Activated T-helper 1 cell treated with anti-CD3 and anti-CD28 coated beads, Interleukin-12 subunit alpha, Interleukin-12 subunit beta, Interleukin-2, Interleukin-4 antibody, amounts not matched to agents 30 ng/mL and 10 ng/mL and 1 ng/mL, durations not matched to agents 14 hours and 24 hours and 36 hours (primary cell): ENCODE measurements at places on chromosomes 7 and 10.

DNA sequence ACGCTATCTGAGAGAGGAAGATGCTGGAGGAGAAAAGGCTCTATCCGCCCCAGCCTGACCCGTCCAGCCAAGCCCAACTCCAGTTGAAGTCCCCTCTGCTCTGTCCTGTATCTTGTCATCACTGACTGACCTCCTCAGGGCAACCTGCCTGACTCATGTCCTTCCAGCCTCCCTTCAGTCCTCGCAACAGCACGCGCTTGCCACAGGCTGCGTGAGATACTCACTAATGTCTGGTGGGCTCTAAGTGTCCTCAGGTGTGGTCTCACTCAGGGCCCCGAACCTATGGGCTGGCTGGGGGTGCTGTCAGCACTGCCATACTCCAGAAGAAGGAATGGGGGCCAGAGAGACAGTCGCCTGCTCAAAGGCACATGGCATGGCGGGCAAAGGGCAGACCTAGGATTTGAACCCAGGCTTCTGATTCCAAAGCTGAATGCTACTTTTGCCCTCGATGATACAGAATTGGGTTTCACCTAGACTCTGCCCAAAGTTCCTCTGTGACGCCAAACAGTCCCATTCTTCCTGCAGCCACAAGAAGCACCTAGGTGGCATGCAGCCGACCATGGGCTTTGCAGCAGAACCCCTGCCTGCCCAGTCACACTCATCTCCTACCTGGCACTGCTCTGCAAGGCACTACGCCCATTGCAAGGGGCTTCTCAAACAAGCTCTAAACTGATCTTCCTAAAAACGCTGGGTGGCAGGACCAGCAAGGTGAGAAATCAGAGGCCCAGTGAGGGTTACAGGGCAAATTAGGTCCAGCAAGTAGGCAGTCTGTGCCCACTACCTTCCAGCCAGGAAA is 8.5 kb downstream of the FAM53B start:
- DNase-seq = no peak

GRCh38 chr10:94992811-94993210 is 54.4 kb downstream of the CYP2C9 start:
- DNase-seq = no peak

DNA sequence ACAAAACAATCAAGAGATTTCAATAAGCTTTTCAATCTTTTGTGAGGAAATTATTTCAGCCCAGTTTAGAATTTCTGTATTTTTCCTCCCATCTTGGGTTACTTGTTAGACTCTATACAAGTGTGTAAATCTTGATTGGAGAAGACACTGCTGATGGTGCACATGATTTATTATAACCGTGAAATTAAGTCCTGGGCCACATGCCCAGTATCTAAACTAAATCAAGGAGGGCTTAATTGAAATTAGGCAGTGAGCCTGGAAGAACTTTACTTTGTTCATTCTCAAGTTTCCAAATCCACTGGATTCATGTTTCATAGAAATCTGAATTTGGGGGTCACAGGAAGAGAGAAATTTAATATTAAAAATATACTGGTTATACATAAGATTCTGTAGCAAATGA is 44.5 kb downstream of the CSTF2T start:
- no peak for DNase-seq

DNA sequence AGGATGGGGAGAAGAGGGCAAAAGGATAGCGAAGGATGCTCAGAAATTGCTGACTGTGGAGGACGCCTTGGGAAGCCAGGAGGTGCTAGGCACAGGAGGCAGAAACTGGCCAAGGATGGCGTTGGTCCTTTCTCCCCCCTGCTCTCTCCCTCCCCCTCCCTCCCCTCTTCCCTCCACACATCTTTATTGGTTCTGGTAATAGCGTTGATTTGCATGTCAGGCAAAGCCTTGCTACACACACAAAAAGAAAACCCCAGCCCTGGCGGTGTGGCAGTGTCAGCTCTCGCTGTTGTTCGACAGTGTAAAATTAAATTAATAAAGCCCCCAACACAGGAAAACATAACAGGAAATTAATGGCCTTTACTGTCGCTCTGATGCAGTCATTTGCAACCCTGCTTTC is 47.2 kb downstream of the PAX2 start:
- DNase-seq = no peak

DNA sequence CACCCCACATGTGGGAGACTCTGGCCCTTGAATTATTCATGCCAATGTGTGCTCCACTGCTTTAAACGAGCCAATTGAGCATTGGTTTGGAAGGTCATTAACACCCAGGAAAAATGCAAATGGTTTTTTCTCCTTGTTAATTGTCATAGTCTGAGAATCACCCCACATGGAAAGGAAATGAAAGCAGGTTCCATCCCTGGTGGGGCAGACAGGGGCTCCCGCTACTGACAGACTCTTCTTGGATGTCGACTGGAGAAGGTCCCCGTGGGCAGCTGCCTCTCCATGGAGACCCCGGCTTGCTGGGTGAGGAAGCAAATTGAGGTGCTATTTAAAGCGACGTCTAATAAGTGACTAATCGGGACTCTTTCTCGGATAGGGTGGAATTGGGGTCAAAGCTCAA is 32.0 kb upstream of the EN2 start:
- DNase-seq = no peak

- no peak for DNase-seq
These were observed 191.8 kb upstream of the AOAH start for GRCh38 chr7:36916116-36916515.

DNA sequence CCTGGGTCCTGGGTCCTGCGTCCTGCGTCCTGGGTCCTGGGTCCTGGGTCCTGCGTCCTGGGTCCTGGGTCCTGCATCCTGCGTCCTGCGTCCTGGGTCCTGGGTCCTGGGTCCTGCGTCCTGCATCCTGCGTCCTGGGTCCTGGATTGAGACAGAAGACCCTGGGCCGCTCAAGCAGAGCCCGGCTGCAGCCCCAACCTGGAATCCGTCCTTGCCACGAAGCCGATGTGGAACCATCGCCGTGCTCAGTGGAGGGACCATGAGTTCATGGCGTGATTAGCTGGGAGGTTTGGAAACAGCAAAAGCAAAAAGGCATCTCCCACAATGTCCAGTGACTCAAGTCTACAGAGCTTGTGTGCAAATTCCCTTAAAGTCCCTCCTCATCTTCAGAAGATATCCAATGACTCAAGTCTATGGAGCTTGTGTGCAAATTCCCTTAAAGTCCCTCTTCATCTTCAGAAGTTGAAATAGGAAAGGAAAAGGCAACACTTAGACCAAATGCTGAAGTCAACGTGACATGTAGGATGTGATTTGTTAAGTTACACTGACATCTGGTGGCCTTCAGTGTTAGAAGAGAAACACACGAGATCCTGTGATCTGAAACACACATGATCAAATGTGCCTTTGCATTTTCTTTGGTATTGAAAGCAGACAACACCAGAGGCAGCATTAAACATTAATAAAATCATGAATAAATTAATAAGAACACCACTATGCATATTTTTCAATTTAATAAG is 179.9 kb downstream of the PTPRN2 start:
- DNase-seq = no peak

DNA sequence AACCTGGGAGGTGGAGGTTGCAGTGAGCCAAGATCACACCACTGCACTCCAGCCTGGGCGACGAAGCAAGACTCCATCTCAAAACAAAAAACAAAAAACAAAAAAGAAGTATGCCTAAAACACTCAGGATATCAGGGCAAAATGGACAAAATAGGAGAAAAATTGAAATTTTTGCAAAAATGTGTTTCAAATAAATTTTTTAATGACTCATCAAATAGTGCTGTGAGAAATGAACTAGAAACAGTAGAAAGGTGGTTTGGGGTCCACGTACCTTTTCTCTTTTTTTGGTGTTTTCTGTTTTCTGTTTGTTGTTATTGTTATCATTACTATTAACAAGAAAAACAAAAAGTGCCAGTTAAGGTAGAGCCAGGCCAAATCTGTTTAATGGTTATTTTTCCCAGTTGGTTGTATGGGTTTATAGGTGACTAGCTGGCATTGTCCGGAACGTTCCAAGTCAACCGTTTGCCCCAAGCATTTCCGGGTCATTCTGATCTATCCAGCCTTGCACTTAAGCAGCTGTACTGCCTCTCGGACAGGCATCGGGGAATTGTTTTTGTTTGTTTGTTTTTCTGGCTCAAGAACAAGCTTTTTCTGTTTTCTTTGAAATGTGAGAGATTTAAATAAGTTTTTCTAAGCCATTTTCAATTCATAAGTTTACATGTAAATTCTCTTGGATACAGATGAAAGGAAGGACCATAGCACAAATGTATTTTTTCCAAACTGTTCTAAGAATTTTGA is 157.0 kb upstream of the NEBL start:
- DNase-seq = no peak

DNA sequence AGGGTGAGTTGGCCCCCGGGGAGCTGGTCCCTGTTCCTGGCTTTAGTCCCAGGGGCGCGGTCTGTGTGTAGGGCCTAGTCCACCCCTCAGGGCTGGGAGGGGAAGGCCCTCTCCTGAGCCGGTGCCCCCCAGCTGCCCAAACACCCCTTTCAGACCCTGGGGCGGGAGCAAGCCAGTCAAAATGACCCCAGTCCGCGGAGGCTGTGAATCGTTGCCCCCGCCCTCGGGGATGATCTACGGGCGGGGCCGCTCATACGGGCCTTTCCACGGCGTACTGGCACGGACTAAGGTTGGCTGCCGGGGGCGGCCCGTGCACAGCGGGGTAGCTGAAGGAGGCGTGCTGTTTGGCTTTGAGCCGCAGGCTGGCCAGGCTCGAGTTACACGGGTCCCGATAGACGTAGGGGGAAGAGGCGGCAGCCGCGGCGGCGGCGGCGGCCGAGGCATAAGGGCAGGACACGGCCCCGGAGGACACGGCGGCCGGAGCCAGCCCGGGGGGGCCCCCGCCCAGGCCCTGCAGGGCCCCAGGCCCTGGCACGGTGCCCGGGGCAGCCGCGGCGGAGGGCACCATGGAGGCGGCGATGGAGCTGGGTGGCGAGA is 4.3 kb downstream of the ELOVL3 start:
- DNase-seq = no peak

DNA sequence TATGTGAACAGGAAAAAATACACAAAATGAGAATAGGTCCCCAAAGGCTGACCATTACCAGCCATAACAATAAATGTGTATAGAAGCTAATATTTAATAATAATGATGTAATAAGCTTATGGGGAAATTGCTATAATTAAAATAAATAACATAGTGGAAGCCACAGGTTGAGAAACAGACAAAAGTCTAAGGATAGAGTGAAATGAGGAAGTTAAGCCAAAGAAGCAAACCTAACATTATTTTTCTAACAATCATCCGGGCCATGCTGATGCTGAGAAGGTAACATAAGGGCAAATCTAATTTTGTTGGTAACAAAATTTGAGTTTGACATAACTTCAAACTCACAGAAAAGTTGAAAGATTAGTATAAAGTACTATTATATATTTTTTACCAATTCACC is 115.9 kb downstream of the MICU1 start:
- DNase-seq = no peak

GRCh38 chr7:158362001-158362400 is 225.6 kb downstream of the PTPRN2 start:
- DNase-seq = no peak

GRCh38 chr10:132011024-132011423 is 29.3 kb upstream of the BNIP3 start:
- no peak for DNase-seq

DNA sequence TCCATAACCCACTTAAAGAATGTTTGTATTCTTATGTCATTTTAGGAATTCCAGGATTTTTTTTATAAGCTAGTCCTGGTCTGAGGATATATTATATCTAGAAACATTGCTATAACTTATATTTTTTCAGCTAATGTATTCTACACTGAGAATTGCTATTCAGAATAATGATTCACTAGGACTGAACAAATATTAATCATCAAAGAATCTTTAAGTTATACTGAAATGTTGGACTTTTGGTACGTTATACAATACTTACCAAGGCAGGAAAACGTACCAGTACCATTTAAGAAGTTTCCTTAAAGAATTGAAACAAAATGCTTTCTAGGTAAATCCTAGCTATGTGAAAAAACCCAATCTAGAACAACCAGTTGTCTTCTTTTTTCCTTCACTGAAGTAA is 18.4 kb downstream of the PTTG1IP2 start:
- DNase-seq = no peak

DNA sequence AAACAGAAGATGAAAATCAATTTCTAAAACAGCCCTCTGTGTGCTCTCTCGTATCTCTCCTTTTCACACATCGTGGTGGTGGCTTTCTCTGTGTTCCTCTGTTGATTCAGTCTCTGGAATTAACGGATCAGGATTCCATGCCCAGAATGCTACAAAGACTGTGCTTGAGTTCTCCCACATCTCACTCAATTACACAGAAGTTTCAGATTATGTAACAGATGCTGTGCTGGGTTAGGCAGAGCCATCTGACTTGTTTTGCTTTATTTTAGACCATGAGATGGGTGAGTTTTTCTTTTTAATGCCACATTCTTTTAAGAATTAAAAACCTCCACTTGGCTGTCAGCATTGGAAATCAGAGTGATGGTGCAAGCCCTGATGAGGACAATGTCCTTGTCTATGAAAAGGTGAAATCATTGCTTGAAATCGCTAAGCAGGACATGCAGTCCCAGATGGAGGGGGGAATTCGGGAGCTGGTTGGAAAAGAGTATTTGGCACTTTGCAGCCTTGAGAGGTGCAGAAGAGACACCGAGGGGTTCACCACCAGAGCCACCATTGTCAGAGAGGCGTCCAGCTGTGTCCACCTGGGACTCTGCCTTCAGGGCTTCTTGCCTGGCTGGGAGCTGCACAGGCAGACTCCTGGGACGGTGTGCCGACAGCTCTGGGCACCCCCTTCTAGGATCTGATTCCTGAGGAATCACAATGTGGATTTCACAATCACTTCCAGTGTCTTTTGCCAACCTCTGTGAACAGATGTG is 80.4 kb downstream of the EGFR start:
- DNase-seq = no peak

DNA sequence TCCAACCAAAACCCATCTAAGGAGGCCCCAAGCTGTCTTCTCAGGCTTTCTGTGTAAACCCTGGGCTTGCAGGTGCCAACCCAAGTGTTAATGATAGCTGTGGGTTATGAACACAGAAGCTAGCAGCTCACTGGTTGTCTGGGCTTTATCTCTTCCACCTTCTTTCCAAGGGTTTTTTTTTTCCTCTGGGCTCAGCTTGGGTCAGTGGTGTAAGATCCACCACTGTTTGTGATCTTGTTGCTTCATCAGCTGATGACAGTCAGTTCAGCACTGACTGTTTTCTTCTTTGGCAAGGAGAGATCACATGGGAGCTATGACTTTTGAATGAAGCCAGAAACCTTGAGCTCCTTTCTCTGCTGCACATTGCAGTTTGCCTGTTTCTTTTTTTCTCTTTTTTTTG is 4.6 kb downstream of the GTPBP4 start:
- DNase-seq = no peak

DNA sequence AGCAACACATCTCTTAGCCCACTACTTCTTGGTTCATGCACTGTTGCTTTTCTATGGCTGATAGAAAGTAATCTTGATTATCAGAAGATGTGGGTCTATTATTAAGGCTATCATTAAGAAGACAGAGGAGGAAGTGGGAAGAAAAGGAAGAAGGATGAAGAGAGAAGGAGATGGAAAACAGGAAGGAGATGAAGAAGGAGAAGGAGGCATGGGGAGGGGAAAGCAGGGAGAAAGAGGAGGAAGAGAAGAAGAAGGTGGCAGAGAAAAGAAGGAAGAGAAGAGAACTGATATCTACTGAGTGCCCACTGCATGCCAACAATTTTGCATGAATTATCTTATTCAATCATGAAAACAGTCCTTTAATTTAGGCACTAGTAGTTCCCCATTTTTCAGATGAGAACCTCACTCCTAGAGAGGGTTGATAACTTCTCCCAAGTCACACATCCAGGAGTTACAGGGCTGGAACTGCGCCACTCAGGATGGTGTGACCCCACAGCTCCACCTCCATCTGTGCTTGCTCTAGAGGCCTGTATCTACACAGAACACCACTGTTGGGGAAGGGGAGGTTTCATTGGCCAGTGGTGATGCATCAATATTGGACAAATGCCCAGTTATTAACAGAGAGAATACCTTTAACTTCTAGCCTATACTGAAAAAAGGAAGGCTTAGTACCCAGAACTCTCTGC is 147.4 kb downstream of the CXCL12 start:
- DNase-seq = no peak
